ENCODE measurements at places on chromosomes 6 and 20.
A peak's percentile ranks its signal among the peaks of the same experiment; 100 is the strongest.

DNA sequence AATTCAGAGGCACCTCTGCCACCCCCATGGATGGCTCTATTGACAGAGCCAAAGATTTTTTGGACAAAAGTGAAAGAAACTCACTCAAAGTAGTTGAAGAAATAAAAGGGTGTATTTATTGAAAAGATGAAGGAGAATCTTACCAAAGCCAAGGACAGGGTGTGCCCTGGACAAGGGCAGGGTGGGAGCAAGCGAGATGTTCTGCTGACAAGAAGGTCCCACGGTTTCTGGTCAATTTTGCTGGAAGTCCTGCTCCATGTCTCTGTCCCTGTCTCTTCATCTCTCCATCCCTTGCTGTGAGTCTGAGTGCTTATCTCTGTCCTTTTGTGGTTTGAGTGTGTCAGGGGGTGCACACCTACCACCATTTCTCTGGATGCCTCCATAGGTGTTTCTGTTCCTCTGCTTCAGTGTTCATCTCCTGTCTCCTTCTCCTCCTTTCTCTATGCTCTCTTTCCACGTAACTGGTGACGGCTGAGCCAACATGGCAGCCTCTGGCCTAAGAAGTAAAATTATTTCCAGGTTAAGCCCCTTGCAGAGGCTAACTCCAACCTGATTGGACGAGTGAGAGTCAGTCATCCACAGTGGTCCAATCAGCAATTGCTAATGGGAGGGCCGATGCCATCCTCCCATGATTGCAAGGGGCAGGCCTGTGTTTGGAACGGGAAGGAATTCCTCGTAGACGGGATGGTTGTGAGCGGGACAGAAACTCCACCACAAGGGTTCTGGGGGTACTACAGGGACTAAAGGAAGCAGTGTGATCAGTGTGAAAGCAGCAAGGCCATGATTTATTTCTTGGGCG is 502.1 kb upstream of the CDH4 start:
- DNase-seq, result no peak

- DNase-seq, result no peak
Measured at GRCh38 chr6:53701333-53702218, 36.0 kb upstream of the KLHL31 start.

DNA sequence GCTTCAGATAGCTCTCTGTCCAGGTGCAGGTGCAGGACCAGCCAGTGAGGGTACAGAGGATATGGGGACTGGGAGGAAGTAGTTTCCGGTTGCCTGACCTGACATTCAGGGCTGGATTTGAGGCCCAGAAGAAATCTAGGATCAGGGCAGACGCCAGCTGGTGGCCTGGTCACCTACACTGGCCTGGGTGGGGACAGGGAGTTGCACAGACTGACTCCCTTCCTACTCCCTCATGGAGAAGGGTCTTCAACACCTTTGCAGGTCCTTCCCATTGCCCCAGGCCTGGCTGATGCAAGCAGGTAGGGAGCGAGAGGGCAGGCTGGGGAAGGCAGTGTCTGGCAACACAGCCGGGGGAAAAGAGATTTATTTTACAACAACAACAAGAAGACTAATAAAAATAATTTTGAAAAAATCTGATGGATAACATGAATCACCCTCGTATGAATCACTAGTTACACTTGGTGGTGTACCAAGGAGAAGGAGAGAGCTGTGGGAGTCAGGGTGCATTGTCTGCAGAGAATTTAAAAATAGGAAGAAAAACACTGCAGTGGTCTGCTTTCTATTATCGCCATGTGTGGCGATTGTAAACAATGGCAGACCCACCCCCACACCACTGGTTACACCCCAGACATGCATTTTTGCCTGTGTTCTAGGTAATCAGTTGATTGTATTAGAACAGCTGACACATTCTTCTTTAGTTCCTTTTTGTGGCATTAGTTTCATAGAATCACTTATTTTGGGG is 62.3 kb upstream of the SNX9 start:
- peak; percentile 12 for DNase-seq

GRCh38 chr6:159831373-159831679 is 31.2 kb downstream of the PNLDC1 start:
- no peak for DNase-seq

- no peak for DNase-seq
Measured at GRCh38 chr20:8248051-8248450, 116.0 kb downstream of the PLCB1 start.

GRCh38 chr20:54152227-54153040 is 21.4 kb downstream of the CYP24A1 start:
- DNase-seq, result no peak

DNA sequence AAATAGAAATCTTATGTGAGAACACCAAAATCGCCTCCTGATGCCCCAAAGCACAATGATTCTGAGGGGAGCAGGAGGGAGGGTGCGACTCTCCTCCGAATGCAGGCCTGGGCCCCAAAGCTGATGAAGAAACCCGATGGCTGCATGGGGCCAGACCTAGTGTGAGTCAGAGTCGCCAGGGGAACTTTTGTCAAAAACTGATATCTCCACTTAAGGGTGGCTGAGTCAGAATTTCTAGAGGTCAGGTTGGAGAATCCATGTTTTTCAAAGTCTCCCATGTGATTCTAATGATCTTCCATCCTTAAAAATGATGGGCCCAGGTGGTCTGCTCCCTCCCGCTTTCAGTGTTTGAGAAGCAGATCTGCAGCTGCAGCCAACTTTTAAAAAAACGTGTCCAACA is 172.8 kb downstream of the BACH2 start:
- no peak for DNase-seq

GRCh38 chr6:97203343-97203742 is 79.7 kb downstream of the MMS22L start:
- DNase-seq, result no peak
